Stimulated activated CD4-positive, alpha-beta T cell treated with anti-CD3 and anti-CD28 coated beads, Interleukin-15, amount 100 ng/mL, for 24 hours (primary cell): ENCODE measurements at places on chromosomes 12 and 14.

- DNase-seq, result no peak
Measured at GRCh38 chr14:96682401-96682800, 114.8 kb upstream of the VRK1 start.

DNA sequence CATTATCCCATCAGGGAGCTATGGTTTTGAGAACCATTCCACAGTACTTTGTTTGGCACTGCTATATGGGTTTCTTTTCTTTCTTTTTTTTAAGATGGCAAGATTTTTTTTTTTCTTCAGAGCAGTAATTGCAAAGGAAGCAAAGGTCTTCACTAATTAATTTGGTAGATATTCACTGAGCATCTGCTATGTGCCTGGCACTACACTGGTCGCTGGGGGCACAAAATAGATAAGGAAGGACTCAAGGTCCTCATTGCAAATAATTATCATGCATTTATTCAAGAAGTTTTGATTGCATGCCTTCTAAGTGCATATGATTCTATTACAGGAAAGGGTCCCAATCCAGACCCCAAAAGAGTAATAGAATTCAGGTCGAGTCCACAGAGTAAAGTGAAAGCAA, 10.0 kb upstream of the ATP2A2 start:
- DNase-seq, result no peak

DNA sequence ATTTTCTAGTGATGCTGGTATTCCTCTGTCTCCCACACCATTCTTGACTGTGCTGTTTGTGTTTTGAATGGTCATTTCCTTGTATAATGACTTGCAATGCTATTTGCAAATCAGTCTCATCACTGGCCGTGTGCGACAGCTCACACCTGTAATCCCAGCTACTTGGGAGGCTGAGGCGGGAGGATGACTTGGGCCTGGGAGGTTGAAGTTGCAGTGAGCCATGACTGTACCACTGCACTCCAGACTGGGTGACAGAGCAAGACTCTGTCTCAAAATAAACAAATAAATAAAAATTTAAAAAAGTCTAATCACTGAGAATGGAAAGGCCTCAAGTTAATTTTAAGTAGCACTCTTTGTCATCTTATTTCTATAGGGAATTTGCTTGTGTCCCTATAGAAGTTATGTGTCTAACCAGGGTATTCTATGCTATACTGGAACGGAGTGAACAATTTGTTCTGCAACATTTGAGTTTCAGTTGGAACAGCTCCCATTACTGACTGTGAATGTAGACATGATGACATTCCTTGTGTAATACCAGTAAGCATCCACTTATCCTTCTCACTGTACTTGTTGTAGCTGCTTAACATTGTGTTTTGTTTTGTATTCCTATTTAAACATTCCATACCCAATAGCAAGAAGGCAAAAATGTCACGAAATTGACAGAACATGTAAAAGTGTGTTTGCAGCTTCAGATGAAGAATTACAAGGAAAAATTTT, 126.3 kb downstream of the MGST1 start:
- no peak for DNase-seq

DNA sequence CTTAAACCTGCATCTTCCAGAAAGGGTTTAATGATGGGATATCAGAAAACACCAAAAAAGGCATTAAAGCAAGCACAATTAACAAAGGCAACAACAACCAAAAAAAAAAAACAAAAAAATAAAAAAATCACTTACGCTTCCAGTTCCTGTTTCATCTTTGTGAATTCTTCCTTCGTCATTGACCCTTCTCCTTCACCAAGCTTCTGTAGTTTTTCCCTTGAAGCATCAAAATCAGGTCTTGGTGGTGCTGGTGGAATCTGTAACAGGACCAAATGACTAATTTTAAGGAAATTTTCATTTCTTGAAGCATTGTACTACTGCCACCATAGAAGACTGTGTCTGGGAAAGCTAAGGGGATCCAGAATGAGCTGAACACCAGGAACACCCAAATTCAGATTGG, 24.5 kb downstream of the SNX6 start:
- no peak for DNase-seq

- no peak for DNase-seq
Measured at GRCh38 chr12:79187032-79187431, 322.5 kb downstream of the SYT1 start.

GRCh38 chr12:70557583-70558191, 79.5 kb downstream of the PTPRB start:
- no peak for DNase-seq

DNA sequence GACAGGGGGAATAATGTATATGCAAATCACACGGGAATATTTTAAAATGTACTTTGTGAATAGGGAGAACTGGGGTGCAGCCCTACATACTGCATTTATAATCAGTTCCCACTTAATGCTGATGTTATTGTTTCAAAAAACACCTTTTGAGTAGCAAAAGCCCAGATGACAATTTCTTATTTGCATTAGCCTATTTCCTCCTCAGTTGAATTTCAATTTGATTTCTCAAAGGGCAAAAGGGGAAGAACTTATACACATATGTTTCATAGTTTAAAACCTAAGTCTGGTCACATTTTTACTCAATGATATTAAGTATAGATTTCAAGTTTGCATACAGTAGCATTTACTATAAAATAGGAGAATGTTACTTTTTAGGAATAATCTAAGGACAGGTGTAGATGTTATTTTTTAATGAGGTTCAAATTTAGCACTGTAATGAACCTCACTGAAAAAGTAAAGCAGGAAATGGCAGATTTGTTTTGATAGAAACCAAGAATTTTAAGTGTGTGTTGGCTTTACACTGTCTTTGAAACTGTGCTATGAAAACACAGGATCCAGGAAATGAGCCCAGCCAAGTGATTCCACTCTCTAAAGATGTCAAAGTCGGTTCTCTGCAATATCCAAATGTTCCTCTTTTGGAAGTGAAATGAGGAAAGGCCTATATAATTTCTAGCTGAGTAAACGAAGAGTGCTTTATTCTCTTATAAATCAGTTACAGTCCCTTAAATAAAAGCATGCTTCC, 367.4 kb downstream of the BTG1 start:
- no peak for DNase-seq

- DNase-seq, result no peak
Measured at GRCh38 chr14:20223410-20223809, at the start of gene OR11H6. OR11H6 (plus strand) TSS chr14:20223710; CDS start chr14:20223710, 0 bp downstream.
